Activated naive CD4-positive, alpha-beta T cell treated with anti-CD3 and anti-CD28 coated beads, Interleukin-2, amount 10 ng/mL, durations not matched to agents 7 days and 5 days (primary cell): ENCODE measurements at places on chromosomes 2 and 18.

DNA sequence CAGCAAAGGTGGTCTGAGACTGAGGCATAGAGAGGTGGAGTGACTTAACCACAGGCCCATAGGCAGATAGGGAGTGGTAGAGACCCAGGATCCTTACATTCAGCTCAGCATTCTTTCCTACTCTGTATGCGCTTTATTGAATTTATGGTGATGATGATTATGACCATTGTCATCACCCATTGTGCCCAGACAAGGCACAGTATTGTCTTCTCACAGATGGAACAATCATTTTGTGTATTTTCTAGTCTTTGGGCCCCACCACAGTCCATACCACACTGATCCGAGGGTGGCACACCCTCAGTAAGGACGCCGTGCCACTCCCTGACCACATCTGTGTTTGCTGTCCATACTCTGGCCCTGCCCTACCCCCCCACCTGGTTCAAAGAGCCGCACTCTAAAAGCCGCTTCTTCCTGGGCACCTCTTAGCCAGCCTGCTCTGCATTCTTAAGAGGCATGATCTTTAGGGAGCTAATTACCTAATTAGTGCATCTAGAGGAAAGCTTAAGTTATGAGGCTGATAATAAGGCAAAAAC, 179.6 kb upstream of the SMAD2 start:
- DNase-seq = no peak

DNA sequence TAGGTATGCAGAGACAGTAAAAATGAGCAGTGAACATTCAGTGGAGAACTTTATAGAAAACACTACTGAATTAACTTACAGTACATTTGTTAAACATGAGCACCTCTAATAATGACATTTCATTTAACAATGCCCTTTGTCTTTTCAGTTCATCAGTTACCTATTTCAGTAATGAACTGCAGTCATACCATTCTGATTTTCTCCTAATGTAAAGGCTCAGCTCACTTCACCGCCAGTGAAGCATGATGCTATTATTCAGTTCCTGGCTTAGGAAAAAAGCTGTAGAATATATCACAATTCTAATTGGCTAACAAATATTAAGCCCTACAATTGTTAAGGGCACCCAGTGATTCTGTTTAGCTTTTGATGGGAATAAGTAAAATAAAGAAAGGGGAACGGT, 37.1 kb upstream of the CCDC93 start:
- DNase-seq = no peak

DNA sequence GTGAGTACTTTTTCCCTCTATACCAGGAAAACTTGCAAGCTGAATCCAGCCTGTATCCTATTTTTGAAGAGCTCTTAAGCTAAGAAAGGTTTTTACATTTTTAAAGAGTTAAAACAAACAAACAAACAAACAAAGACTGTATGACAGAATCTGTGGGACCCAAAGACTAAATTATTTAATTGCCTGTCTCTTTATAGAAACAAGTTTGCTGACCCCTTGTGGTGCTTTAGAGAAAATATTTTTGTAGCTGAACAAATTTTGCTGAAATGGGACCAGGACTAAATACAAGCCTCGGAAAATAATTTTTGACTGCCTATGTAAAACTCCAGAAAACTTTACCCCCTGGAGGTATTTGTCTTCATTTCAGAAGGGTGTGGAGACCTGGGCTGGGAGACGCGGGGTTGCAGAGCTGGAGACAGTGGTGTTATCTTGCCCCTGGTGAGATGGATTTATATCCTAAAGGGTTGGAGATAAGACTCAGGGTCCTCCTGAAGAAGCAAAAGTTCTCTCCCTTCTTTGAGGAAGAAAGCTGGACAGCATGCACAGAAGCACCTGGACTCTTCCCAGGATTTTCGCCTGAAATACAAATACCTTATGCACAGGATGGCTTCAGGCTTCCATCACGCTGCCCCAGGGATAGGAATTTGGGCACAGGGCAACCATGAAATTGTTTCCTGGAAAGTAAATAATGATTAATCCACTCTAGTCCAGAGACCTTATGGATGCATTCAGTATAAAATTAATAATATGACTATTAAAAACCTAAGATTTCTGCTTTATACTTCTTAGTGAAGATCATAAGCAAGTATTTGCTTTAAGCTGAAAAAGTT, 54.3 kb downstream of the TMX3 start:
- DNase-seq = no peak

- DNase-seq = no peak
These were observed 94.9 kb upstream of the RBBP8 start for GRCh38 chr18:22838221-22838620.

DNA sequence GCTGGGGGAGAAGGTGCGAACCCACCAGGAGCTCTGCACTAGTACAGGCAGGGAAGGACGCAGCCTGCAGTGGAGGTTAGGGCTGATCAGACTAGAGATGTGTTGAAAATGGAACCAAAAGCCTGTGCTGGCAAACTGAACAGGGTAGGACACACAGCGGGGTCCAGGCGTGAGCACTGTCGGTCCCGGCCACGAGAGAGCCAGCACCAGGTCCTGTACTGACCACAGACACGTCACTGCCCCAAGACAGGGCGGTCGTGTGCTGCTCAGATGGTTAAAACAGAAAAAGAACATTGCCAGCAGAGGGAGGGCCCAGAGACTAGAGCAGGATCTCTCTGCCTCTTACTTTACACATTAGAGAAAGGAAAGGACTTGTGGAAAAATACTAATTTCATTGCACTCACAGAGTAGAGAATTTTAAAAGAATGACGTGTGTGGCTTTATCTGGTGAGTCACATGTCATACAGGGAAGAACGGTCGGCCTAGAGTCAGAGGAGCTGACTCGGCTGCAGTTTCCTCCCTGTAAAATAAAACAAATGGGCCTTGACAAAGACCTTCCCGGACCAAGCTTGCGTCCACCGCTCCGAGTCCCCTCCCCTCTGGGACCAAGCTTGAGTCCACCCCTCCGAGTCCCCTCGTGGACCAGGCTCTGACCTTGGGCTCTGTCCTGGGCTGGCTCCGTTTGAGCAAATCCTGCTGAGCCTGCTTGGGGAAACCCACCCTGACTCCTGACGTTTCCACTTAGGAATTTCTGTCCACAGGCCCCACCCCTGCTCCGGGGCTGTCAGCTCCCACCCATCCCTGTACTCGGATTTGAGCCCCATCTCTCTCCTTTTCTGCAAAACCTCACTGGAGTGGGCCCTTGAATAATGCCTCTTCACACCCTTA, 16.7 kb upstream of the ADI1 start:
- DNase-seq = no peak

DNA sequence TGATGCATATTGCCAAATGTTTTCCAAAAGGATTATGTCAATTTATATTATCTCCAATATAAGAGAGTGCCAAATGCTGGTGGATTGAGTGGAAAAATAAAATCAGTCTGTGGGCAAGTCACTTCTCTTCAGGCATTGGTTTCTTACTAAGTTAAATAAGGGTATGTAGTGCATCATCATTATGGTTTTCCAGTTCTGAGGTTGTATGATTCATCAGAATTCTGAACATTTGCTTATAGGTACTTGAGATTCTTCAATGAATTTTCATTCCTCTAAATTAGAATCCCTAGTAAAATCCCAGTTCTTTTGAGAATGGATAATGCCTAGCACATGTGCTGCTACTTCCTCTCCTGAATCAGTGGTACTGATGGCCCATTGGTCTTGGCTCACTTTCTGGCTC, 188.9 kb upstream of the OSR1 start:
- DNase-seq = no peak

DNA sequence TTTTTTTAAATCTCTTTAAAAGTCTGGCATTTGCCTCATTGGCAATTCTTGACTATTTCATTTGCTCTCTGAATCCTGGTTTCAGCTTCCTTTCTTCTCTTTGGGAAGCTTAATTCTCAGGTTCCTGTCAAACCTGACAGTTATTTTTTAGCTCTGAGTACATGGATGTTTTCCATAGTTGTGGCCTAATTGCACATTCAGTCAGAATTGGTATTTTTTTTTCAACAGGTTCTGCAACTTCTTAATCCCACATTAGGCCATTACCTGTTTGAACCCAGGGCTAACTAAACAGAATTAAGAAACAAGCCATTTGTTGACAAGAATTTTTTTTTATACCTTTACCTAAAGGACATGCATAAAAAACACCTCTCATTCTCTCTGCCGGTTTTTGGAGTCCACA, 338.8 kb downstream of the SETBP1 start:
- DNase-seq = no peak

GRCh38 chr2:134087371-134087921, 166.4 kb upstream of the MGAT5 start:
- DNase-seq = no peak

DNA sequence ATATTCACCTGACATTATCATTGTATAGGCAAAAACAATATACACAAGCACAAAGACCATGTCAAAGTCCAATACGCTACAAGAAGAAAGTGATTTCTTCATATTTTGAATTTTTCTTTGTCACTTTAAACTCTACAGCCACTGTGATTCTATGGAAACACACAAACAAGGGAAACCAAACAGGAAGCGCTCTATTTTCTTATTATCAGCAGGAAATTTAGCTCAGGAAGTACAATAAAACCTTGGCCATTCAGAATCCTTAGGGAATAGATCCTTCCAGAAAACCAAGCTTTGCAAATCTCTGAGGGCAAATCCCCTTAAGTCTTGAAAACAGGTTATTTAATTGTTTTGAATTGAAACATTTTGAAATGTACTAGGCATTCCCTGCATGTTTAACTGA, 336.2 kb downstream of the EPHA4 start:
- DNase-seq = no peak

DNA sequence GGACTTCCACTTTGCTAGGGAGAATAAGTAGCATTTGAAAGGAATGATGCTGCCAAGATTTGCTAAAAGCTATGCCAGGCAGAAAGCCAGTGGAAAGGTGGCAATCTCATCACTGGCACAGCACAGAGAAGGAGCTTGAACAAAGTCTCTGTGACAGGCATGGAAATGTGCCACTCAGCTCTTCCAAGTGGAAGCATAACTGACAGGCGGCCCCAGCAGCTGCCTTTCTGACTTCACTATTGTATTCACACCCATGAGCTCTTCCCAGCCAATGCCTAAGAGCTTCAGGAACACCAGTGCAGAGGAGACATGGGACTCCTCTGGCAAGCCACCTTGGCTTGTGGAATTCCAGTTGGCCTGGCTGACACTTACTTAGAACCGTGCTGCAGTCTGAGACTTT, 134.6 kb upstream of the REG3G start:
- no peak for DNase-seq

DNA sequence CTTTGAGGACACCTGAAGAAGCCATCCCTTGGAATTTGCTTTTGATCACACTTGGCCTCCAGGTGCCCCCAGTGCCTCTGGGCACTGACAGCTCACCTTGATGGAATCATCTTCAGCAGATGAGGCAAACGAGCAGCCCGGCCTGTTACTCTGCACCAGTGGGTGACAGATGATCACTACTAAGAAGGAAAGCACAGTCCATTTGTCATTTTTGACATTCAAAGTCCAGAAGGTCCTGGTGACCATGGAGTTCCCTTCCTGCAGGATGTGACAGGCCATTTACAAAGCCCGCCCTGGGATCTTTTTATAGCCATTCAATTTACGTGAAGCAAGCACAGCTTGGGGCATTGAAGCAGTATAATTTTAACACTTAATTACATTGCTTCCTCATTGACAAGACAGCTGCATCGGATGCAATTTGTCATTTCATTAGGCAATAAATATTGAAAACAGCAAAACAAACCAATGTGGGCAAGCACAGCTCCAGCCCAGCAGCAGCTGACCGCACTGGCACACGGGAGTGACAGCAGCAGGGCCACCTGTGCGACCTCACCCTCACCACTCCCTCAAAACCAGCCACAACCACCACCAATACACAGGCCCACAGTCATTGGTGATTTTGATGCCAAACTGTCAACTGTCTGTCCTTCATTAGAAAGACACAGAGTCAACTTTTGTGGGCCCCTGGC, 76.0 kb upstream of the SLC66A3 start:
- DNase-seq = no peak

DNA sequence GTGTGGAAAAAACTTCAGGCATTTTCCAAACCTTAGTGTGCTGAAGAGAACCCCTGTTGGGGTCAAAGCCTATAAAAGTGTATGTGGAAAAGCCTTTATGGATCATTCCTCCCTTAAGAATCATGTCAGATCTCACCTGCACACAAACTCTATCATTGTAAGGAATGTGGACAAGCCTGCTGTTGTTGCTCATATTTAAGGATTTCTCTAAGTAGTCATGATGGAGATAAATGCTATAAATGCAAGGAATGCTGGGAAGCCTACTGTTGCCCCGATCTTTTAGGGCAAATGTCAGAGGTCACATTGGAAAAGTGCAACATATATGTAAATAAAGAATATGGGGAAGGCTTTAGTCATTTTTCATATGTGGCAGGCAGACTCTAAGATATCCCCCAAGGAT, 129.5 kb downstream of the ICOS start:
- DNase-seq = no peak

- no peak for DNase-seq
These were observed 32.3 kb downstream of the ZCCHC2 start for GRCh38 chr18:62555135-62555534.

DNA sequence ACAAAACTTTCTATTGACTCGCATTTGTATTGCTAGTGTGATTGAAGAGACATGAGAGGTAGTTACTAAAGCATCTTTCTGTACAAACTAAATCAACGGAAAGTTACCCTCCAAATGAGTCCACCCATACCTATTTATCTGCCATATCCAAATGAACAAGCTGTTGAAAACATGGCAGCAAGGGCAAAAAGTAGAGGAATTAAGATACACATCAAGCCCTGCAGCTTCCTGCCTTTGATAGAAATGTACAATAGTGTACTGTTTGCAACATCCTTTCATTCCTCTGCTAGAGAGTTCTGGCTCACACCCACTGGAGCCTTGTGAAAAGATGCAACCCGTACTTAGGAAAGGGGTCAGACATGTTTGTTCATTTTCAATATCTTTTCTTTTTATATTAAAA, 122.5 kb downstream of the ERBB4 start:
- DNase-seq = no peak

DNA sequence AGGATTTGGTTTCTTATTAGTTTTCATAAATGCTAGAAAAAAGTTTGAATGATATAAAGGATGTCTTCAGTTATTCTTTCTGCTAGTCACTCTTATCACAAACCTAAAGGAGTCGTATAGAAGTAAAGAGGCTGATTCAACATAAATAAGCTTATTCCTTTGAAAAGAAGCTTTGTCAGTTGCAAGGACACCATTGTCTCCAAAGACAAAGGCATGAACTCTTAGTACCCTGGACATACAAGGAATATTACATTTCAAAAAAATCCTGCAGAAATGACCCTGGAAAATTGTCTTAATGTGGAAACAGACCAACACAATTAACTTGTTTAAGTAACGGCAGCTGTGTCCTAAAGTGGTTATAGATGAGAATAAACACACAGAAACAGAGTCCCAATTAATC, 528.0 kb downstream of the CPS1 start:
- DNase-seq = no peak

- DNase-seq = peak; percentile 69
These were observed 113.0 kb downstream of the TGFA start for GRCh38 chr2:70440621-70441020.

GRCh38 chr18:8756571-8756970, 51.2 kb downstream of the MTCL1 start:
- no peak for DNase-seq

- no peak for DNase-seq
These were observed 98.0 kb downstream of the STK39 start for GRCh38 chr2:168149150-168149974.

GRCh38 chr18:5541644-5542043, 2.2 kb downstream of the EPB41L3 start:
- no peak for DNase-seq

- DNase-seq = no peak
These were observed 61.6 kb downstream of the MFSD6 start for GRCh38 chr2:190469771-190470170.
